ENCODE measurements at places on chromosomes 6 and 20. TPM values are rescaled to one million over a fixed set of nuclear protein-coding genes. Genes with fewer than 3 reads are reported as not detected.
A peak's percentile ranks its signal among the peaks of the same experiment; 100 is the strongest.

DNA sequence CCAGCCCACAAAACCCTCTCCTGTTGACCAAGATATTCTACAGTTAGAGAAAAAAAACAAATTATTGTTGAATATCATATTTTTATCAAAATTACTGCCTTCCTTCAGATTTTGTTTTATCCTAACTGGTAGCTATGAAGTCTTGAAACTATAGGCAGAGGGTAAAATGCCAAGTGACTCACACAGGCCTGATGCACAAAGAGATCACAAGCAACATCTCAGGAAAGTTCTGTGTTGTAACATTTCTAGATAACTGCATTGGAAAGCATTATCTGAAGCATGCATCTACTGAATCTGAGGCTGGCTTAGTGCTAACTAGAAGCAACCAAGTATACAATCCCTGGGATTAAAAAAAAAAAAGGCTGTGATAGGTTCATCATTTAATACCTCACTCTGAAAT is 134.2 kb downstream of the PKHD1 start:
- no peak for DNase-seq

DNA sequence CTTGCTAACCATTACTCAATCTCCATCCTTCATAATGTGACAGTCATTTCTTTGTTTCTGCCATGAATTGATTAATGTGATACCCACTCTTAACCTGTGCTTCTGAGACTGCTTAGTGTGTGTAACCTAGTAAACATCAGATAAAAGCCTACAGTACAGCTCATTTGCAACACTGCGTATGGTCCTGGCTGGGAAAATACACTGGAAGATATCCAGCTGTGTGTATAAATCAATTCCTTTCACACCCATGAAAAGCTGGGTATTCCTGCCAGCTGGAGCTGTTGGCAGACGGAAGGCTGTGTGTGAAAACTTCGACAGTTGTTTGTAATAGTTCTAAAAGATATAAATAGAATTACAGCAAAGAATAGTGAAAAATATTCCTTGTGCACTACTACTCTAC is 509.2 kb downstream of the FRK start:
- DNase-seq: no peak

MCHR2 gene
- not detected for total RNA-seq

DNA sequence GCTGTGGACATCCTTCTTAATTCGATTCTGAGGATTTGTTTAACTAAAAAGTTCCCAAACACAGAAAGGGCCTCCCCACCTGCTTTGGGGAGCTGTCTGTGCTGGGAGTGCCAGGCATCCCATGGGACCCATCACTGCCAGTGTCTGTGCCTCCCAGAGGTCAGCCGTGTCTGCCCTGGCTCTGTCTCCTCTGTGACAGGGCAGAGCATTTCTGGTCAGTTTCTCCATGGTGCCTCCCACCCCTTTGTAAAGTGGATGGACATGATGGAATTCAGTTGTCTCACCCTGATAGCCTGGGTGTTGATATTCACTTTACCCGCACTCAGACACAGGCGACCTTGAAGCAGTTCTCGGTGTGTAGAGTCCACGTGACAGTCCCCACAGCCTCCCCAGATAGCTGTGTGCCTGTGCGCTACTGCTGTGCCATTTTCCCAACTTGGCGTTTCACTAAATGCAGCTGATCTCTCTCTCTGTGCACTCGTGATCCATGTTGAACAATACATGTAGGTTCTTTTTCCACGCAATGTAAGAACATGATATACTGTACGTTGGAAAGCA is 70.5 kb downstream of the CDS2 start:
- no peak for DNase-seq

GRCh38 chr20:33450867-33451266 is 7.3 kb upstream of the SNTA1 start:
- DNase-seq: peak; percentile 31

NOTCH4 gene
- 8.2 TPM for total RNA-seq

LAMP5 gene
- total RNA-seq: not detected

- DNase-seq: no peak
Measured at GRCh38 chr6:16816891-16817290, 55.6 kb upstream of the ATXN1 start.

DZANK1 gene
- total RNA-seq: 0.25 TPM

FAM209B gene
- not detected for total RNA-seq

- no peak for DNase-seq
Measured at GRCh38 chr6:2866171-2866846, 24.6 kb upstream of the SERPINB1 start.

GRCh38 chr6:108260126-108260808 is 573 bp downstream of the SNX3 start:
- peak; percentile 68 for DNase-seq

GRCh38 chr6:36266913-36267644 is 2.8 kb upstream of the PNPLA1 start:
- no peak for DNase-seq

CYB5R4 gene
- 5.1 TPM for total RNA-seq
